T-helper 2 cell (primary cell): ENCODE measurements at places on chromosomes 2 and 18.

- DNase-seq: no peak
Observed at GRCh38 chr2:120624738-120625446, 110.8 kb upstream of the GLI2 start.

- DNase-seq: no peak
Observed at GRCh38 chr2:190896477-190896876, 15.9 kb downstream of the GLS start.

- DNase-seq: no peak
Observed at GRCh38 chr2:12034382-12034781, 287.9 kb downstream of the LPIN1 start.

DNA sequence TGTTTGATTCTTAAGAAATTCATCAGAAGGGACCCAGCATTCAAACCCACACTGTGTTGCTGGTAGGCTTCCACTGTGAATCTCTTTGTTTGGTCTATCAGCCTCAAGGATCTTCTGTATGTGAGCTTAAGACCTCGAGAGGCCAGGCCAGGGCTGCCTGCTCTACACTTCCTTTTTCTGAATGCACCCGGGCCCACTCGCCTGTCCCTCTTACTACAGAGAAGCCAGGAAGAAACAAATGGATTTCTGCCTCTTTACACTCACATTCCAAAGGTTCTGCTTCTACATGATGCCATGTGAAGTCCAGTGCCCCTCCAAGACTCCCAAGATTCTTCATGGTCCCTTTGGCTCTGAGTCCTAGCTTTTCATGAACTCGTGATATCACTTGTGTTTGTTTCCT is 25.4 kb upstream of the MRPL19 start:
- DNase-seq: no peak

- DNase-seq: no peak
Observed at GRCh38 chr2:184004948-184005672, 593.2 kb upstream of the ZNF804A start.
